ENCODE measurements at places on chromosomes 7 and 10. TPM values are rescaled to one million over a fixed set of nuclear protein-coding genes. Genes with fewer than 3 reads are reported as not detected.

DNA sequence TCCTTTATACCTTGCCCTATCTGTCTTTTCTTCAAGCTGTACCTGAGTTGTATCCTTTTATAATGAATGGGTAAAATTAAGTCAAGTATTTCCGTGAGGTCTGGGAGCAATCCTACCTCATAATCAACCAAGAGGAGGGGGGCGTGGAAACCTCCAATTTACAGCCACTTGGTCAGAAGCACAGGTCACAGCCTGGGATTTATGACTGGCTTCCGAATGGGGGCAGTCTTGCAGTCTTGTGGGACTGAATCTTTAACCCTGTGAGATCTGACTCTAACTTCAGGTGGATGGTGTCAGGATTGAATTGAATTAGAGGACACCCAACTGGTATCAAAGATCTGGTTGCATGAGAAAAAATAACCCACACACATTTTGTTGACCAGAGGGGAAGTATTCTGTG is 23.5 kb upstream of the KCNMA1 start:
- no peak for DNase-seq

- no peak for DNase-seq
These were observed 19.0 kb upstream of the TARP start for GRCh38 chr7:38292442-38292841.

DNA sequence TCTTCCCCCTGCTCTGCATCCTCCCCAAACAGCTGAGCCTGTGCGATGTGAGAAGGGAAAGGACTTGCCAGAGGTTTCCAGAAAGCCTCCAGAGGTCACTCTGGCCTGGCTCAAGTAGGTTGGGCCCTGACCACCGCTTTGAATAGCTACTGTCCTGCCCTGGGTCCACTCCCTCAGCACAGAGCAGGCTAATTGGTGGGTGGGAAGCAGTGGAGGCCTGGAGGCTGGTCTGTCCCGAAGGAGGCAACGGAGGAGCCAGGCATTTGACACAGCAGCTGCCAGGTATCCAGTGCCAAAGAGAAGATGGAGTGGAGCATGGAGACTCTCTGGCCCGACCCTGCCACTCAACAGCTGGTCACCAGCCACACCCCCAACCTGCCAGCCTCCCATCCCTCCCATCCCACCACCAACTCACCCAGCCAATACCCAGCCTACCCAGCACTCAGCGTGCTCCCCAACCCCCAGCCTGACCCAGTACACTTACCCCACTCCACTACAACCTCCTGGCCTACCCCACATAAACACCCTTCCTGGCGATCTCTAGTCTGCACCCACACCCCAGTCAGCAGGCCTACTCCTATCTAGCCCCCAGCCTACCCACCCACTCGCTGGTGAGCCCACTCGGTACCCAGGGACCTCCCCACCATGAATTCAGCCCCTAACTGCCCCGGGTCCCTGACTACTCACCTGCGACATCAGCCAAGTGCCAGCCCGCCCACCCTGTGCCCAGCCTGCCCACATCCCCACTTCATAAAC is 64.6 kb upstream of the COL13A1 start:
- DNase-seq, result no peak

- no peak for DNase-seq
These were observed 89.2 kb upstream of the INHBA start for GRCh38 chr7:41792120-41792519.

DNA sequence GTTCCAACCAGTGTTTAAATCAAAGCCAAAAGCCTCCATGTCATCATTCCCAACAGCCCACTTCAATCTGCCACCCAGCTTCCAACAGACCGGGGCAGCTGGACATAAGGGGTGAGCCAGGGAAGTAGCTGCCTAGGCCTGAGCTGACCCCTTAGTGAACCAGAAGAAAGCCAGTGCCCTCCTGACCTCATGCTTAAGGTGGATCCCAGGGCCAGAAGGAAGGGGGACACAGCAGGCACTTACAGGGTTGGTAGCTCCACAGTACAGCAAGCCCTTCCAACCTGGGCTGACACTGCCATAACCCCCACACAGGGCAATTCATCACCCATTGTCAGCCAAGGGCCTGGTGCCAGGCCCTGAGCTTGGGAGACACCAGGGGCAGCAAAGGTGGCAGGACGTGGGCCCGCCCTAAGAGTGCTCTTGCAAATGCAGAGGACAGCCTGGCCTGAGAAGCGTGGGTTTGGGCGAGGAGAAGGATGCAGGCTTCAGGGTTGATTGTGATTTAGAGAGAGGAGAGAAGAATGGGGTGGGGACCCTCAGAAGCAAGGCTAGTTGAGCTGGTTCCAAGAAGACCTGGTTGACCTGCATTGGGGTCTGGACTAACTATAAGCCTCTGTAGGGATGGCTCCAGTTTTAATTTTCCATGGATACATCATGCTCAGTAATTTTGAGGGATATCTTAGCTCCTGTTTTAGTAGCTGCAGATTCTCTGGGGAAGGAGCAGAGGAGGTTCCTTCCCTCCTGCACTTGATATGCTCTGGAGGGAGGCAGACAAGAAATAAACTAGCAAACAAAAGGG is 3.1 kb upstream of the CYP26A1 start:
- DNase-seq, result no peak

- no peak for DNase-seq
These were observed 5.6 kb upstream of the AS3MT start for GRCh38 chr10:102863660-102864059.

NPSR1 gene
- total RNA-seq, result 0.58 TPM

GPR146 gene
- total RNA-seq, result 3.1 TPM
